ENCODE measurements at places on chromosomes 7 and 10.

DNA sequence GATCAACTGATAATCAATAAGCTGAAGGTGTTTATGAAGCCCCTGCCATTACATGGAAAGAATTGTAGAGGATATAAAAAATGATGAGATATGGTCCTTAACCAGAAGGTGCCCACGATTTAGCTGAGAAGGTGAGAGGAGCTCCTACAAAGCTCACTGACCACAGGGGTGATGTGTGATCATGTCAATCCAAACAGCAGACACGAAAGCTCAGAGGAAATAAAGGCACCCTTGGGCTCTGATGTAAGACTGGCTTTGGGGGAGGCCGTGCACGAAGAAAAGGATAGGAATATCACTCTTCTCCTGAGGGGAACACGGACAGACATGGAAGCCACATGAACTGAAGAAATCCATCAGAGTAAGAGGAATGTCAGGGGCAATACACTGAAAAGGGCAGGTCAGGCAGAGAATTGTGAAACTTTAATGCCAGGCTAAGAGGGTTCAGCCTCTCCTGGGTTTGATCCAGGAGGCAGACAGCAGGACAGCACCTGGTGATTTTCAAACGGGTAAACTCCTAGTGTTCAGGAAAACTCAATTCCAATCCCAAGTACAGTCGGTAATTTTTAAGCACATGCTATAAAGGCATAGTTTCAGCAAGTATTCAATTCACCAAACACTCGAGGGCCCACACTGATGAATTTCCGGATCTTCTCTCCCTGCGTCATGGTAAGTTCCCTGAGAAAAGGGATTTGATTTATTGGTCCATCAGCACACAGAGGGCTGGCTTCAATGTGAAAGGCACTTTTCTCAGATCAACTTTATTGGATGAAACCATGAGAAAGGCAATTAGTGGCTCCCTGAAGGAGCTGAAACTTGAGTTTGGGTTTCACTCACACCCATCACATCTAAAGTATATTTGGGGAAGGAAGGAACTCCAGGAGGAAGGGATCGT lies 163.8 kb downstream of the PRPF18 start:
- DNase-seq = no peak

DNA sequence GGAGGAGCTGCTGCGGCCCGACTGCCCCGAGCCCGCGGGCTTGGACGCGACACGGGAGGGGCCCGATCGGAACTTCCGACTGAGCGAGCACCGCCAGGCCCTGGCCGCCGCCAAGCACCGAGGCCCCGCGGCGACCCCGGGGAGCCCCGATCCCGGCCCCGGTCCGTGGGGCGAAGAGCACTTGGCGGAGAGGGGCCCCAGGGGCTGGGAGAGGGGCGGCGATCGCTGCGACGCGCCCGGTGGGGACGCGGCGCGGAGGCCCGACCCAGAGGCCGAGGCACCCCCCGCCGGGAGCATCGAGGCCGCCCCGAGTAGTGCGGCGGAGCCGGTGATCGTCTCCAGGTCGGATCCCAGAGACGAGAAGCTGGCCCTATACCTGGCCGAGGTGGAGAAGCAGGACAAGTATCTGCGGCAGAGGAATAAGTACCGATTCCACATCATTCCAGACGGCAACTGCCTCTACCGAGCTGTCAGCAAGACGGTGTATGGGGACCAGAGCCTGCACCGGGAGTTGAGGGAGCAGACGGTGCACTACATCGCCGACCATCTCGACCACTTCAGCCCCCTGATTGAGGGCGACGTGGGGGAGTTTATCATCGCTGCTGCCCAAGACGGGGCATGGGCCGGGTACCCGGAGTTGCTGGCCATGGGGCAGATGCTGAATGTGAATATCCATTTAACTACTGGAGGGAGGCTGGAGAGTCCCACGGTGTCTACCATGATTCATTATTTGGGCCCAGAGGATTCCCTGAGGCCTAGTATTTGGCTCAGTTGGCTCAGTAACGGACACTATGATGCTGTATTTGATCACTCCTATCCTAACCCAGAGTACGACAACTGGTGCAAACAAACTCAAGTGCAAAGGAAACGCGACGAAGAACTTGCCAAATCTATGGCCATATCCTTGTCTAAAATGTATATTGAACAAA lies 1.4 kb downstream of the OTUD1 start:
- DNase-seq = peak; percentile 18

DNA sequence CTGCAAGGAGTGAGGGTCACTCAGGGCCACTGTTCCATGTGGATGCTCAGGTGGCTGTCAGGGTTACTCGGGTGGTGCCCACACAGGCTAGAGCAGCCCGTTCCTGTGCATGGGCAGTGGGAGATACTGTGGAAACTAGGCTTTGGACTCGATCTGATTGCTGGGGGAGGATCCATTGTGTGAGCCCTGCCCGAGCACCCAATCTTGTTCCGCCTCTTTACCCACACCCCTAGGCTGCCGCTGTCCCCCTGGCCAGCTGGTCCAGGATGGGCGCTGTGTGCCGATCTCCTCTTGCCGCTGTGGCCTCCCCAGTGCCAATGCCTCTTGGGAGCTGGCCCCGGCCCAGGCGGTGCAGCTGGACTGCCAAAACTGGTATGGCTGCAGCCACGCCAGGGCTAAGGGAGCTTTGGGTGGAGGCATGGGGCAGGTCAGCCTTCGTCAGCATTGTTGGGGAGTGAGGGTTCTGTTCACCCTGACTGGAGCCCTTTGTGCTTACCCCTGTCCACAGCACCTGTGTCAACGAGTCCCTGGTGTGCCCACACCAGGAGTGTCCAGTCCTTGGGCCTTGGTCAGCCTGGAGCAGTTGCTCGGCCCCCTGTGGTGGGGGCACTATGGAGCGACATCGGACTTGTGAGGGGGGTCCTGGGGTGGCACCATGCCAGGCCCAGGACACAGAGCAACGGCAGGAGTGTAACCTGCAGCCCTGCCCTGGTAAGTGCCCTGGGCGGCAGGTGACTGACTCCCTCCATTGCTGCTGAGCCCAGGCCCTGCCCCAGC lies 12.4 kb upstream of the ZNF862 start:
- no peak for DNase-seq

DNA sequence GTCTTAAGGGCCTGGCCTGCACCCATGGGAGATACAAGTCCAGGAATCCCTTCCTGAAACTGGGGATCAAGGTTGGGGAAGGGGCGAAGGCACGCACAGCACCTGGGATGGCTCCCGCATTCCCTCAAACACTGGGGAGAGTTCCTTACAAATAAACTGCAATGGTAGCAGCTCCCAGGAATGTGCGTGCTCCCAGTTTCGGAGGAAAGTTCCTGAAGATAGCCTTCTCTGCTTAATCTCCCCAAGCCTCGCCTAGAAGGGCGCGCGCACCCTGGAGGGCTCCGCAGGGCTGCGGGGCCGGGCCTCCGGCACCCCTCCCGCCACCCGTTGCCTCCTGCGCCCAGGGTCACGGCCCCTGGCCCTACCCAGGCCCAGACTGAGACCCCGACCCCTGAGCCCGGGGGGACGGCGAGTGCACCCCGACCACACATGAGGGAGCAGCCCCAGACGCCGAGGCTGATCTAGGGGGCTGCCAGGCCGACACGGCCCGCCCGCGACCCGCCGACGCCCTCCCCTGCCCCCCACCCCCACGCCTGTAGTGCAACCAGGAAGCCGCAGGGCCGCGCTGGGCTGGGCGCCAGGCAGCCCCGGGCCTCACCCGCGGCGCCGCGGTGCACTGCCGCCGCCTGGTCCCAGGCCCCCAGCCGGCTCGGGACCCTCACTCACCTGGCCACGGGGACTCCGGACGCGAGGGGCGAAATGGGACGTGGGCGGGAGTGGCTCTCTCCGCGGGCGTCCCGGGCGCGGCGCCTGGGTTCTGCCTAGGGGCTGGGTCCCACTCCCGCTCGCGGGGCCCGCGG lies 460 bp downstream of the ANXA11 start:
- DNase-seq = no peak

- no peak for DNase-seq
Observed at GRCh38 chr10:47031901-47032465, 120.8 kb downstream of the PTPN20 start.

GRCh38 chr10:15571575-15571974 lies 148.1 kb downstream of the ITGA8 start:
- no peak for DNase-seq

GRCh38 chr7:17660116-17660515 lies 280.2 kb downstream of the SNX13 start:
- DNase-seq = no peak
